ENCODE measurements at places on chromosomes 16 and 17.

DNA sequence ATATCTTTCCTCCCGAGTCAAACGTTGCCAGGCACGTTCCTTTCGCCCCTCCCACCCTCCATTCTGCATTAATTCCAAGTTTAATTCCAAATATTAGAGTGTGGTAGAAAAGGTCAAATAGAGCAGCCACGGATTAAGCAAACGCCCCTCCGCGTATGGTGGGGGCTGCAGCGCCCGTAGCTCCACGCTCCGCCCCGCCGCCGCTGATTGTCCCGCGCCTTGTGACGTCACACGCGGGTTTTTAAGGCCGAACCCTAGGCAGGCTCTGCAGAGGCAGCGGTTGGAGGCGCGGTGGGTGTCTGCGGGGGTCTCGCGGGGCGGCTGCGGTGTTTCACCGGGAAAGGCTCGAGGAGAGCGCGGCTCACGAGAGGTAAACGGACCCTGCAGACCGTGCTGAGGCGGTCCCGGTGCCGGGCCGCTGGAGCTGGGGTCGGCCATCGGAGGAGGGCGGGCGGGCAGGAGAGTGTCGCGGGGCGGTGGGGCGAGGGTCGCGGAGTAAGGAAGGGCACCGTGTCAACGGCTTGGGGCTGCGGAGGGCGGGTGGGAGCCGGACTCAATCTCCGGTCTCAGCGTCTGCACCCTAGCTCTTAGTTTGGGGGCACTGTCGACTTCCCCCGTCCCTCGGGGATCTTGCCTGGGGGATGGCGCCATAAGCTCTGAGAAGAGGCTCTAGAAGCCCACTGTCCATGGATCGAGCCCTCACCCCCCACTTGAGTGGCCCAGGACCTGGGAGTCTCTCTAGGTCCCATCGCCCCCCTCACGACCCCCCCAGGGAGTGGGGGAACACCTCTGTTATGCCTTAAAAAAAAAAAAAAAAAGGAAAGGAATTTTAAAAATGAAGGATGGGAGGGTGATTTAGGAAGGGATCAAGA lies at the start of gene ARL4D:
ARL4D (plus strand) TSS at position 270 of the 872 bp plus-strand sequence. CDS start 740 bp downstream, outside the sequence.
- peak; percentile 87 for DNase-seq

- no peak for DNase-seq
Measured at GRCh38 chr16:19805459-19806162, 79.0 kb downstream of the GPRC5B start.

GRCh38 chr16:54152362-54153239 lies 134.0 kb downstream of the IRX3 start:
- no peak for DNase-seq

DNA sequence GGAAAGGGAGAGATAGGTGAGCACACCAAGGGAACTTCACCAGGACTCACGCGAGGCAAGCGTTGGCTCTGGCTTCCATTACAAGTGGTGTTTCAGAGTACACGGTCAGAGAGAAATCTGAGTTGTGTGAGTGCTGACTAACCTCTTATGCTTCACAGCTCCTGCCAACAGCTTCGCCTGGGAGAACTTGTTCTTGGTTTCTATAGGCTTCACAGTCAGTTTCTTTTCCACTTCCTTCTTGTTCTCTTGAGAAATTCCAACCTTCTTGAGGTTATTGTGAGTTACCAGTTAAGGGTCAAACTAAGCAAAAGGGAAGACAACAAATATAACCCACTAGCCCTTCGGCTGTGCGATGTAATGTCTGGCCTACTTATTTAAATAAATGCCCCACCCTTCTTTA lies 18.9 kb downstream of the PSME3IP1 start:
- DNase-seq = no peak

DNA sequence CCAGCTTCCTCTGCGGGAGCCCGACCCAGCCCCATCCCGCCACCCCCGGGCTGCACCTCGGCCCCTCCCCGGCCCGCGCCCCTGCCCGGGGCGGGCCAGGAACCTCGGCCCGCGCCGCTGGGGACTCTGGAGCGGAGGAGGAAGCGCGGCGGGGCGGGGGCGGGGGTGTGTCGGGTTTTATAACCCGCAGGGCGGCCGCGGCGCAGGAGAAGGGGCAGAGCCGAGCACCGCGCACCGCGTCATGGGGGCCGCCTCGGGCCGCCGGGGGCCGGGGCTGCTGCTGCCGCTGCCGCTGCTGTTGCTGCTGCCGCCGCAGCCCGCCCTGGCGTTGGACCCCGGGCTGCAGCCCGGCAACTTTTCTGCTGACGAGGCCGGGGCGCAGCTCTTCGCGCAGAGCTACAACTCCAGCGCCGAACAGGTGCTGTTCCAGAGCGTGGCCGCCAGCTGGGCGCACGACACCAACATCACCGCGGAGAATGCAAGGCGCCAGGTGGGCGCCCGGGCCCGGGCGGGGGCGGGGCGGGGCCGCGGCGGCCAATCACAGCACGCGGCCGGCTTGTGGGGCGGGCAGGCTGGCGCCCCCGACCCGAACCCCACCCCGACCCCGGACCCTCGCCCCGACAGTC lies at the start of gene ACE:
ACE (plus strand) TSS at position 208 of the 626 bp plus-strand sequence; CDS start at position 242, 34 bp downstream.
- DNase-seq = peak; percentile 47

GRCh38 chr17:40022961-40023541 lies 7.8 kb downstream of the CSF3 start:
- DNase-seq = no peak

DNA sequence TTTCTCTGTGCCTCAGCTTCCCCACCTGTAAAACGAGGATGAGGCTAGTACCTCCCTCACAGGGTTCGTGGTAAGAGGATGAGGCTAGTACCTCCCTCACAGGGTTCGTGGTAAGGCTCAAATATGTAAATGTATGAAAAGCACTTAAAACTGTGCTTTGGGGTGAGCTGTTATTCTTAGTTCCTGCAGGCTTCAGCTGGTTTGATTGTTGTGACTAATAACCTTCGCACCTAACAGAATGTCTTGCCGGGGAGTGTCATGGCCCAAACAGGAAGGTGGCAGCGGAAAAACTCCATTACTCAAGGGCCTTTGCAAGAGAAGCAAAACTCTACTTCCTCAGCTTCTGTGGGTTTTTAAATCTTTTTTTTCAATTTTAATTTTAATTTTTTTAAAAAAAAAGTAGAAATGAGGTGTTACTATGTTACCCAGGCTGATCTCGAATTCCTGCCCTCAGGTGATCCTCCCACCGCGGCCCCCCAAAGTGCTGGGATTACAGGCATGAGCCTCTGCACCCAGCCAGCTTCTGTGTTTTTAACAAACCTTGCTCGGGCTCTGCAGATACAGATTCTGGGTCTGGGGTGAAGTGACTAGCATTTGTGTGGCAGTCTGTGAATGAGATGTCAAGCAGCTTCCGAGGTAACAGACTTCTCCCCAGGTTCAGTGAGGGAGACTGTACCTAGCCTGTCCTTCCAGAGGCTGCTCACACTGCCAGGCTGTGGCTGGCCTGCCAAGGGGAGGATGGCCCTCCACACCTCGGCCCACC lies 103.0 kb downstream of the RAB11FIP4 start:
- DNase-seq = peak; percentile 60
